ENCODE measurements at places on chromosomes 3 and 15.

DNA sequence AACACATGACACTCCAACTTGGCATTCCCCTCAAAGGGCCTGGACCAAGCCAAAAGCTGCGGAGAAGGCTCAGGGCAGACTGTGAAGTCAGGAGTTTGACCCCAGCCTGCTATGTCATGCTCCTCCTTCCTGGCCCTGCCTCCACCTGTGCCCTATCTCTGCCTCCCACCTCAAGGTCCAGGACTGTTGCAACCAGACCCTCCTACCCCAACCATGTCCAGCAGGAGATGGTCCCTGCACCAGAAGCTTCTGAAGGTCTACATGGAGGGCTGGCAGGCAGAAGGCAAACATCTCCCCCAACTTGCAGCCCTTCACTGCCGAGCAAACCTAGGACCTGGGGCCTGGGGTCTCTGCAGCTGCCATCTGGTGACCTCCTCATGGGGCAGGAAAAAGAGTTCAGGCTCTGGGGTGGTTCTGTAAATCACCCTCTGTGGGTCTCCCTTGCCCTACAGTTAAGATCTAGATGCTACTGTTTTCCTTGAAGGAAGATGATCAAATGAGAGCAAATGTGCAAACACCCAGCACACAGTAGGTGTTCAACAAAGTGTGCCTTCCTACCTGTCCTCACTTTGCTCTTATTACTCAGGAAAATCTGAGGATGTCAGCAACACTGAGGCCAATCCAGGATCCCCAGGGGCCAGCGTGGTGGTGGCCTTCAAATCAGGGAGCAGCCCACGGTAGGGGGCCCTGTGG lies 11.5 kb upstream of the CSK start:
- no peak for DNase-seq

- no peak for DNase-seq
Observed at GRCh38 chr15:93219859-93220420, 130.9 kb upstream of the RGMA start.

DNA sequence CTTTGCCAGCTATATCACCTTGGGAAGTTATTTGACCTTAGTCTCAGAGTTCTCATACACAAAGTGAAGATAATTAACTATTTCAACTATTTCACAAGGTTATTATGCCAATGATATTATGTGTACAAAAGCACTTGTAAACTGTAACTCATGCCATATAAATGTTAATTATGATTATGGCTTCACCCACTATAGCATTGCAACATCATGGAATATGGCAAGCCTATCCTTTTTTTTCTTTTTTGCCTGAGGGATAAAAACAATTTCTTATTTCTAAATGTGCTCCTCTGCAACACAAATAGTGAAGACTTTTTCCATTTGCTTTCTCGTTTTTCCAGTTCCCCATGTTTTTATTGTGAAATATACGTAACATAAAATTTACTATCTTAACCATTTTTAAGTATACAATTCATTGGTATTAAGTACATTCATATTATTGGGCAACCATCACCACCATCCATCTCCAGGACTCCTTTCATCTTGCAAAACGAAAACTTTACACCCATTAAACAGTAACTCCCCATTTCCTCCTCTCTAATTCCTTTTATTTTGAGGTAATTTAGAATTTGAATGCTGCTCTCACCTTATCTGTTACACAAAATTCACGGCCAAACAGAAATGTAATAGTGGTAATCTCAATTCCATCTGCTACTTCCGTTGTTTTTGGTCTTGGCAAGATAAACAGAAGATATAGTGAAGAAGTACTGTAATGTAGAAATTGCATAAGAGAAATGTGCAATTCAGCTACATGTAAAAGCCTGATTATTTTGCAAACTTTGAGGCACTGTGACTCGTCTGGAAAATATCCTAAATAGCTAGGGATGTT lies 46.3 kb downstream of the NANOGP8 start:
- no peak for DNase-seq

DNA sequence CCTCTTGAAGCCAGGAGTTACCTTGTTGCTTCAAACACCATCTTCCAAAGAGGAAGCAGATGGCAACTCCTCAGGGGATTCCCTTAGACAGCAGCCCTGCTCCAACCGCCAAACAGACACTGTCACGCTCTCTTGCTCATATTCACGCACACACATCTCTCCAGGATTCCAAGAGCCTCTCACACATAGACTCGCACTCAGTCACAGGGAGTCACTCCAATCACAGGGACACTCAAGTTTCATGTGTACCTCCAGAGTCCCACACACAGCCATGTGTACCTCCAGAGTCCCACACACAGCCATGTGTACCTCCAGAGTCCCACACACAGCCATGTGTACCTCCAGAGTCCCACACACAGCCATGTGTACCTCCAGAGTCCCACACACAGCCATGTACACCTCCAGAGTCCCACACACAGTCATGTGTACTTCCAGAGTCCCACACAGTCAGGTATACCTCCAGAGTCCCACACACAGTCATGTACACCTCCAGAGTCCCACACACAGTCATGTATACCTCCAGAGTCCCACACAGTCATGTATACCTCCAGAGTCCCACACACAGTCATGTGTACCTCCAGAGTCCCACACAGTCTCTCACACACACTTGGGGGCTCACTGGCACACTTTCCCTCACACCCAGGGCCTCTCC lies 6.1 kb downstream of the VWA5B2 start:
- no peak for DNase-seq

DNA sequence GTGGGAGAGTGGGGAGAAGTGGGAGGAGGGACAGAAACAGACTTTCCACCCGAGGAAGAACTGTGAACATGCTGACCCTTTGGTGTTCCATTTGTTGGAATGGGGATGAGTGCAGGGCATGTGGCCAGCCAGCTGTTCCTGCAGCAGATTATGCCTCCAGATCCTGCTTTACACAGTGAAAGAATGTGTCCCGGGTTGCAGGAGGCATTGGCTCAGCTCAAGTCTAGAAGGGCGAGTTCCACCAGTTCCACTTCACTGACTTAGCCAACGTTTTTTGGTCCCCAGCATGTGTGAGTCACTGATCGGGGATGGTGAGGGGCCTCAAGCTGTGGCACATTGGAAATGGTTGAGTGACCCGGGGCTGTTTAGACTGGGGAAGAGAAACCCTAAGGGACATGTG lies 307.0 kb upstream of the ROPN1 start:
- DNase-seq: no peak

- no peak for DNase-seq
Observed at GRCh38 chr3:116393199-116393598, 52.1 kb downstream of the LSAMP start.

DNA sequence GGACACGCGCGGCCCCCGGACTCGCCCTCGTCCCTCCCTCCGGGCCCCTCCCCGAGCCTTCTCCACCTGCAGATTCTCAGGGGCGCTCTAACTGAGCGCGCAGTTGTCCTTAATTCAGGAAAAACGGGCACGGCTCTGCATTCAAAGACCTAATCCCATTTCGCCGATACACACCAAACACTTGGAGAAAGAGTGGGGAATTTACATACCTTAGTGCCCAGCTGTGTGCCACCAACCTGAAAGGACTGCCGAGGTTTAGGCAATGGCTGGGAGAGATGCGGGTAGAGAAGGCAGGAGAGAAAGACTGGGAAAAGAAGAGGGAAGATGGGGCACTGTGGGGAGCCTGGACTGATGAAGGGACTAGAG lies 21.8 kb downstream of the IGDCC3 start:
- DNase-seq: no peak
